ENCODE measurements at places on chromosomes 3 and 15.

GRCh38 chr15:39320886-39321285 lies 260.0 kb upstream of the THBS1 start:
- no peak for DNase-seq

GRCh38 chr3:78941587-78941986 lies 826.2 kb downstream of the ROBO1 start:
- DNase-seq = no peak

GRCh38 chr3:117995842-117996437 lies 1038.7 kb downstream of the IGSF11 start:
- no peak for DNase-seq

DNA sequence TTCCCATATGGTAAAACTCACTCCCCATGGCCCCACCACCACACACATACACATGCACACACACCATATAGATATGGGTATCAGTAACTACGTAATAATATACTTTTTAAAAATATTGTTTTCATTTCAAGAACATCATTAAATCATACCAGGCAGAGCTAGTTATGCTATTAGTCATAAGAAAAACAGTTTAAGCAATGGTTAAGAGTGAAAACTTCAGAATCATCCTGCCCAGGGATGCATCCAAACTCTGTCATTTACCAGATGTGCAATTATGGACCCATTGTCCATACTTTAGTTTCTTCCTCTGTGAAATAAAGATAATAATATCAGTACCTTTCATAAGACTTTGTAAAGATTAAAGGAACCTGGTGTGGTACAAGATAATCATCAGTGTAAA lies 608.3 kb downstream of the RBMS3 start:
- no peak for DNase-seq

DNA sequence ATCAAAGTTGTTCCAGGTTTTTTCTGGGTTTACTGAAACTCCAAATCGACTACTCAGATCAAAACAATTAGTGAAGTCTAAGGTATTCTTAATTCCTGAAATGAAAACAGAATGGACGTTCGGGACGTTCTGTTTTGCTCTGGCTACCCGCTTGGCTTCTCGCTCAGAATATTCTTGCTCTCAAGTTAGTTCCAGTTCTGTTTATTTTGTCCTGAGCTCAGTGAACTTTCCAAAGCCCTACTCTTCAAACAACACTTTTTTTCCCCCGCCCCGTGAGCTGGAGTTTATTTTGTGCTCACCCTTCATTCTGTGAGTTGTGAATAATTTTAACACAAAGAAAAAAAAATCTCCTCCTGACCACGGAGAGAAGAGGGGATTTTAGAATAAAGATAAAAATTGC lies 72.6 kb downstream of the SAMMSON start:
- DNase-seq = no peak

- no peak for DNase-seq
Measured at GRCh38 chr15:93982226-93982727, 249.1 kb upstream of the MCTP2 start.

- no peak for DNase-seq
Measured at GRCh38 chr3:139671863-139672646, 5.7 kb downstream of the NMNAT3 start.

DNA sequence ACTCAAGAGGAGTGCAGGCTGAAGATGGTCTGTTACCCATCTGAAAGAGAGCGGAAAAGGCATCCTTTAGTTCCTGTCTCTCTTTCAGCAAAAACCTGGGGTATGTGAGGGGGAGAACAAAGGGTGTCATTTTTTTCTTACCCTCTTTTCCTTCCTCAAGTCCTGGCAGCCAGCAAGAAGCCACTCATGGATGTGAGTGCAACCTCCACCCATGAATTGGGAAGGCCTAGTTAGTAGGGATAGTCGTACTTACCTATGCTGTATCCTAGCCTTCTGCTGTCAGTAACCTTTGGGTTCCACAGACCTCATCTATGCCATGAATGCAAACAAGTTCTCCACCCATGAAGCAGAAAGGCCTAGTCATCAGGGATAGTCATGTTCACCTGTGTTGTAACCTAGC lies 472.8 kb downstream of the ZIC1 start:
- DNase-seq = no peak

DNA sequence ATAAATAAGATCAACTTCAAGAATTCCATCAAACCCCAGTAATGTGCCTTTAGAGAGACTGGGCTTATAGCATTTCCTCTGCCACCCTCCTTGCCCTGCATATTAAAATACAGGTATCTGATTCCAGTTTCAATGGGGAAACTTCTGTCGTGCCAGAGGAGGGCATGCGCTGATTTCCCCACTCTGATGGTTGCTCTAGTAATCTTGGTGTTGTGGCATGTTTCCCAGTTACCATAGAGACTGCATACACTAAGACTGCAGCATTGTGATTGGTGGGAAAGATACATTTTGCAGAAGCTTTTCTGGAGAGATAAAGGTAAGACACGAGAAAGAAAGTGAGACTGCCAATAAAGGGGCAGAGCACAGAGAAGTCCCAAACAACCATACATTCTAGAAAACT lies 225.6 kb downstream of the TIGIT start:
- no peak for DNase-seq

- DNase-seq = no peak
Measured at GRCh38 chr15:98583771-98584430, 64.4 kb upstream of the IGF1R start.

DNA sequence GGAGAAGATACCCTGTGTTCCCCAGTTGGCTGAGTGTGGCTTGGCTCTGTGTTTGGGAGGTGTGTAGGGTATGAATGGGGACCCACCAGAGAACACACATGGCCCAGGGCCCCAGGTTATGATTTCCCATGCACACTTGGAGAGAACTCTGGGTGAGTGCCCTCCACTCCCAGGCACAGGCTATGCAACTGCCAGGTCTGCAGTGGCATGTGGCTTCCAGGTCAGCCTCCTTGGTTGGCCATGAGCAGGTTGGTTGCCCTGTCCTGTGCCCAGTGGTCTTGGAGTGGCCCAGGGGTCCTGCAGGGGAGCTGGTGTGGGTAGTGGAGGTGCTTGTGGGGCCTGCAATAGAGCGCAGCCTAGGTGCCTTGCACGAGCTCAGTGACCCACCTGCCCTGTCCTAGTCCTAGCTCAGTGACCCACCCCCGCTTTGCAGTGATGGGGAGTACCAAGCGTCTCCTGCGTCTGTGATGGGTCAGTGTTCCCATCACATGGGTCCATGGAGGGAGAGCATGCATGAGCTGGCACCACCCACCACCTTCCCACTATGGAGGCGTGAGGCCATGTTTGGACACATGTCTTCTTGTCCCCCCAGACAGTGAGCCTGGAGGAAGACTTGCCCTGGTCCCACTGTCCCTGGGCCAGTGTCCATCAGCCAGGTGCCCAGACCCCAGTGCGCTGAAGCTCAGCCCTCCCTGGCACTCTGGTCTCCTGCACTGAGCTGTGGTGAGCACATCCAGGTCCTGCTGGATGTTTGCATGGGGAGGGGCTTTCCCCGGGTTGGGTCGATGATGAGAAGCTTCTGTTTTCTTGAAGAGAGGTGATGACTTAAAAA lies 217.3 kb downstream of the SNRPN start:
- DNase-seq = peak; percentile 50

DNA sequence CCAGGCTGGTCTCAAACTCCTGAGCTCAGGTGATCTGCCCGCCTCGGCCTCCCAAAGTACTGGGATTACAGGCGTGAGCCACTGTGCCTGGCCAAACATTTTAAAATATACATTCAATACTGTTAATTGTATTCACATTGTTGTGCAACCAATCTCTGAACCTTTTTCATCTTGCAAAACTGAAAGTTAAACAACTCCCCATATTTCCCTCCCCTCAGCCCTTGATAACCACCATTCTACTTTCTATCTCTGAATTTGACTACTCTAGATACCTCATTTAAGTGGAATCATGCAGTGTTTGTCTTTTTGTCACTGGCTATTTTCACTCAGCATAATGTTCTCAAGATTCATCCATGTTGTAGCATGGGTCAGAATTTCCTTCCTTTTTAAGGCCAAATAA lies 30.0 kb downstream of the HMCES start:
- DNase-seq = no peak

DNA sequence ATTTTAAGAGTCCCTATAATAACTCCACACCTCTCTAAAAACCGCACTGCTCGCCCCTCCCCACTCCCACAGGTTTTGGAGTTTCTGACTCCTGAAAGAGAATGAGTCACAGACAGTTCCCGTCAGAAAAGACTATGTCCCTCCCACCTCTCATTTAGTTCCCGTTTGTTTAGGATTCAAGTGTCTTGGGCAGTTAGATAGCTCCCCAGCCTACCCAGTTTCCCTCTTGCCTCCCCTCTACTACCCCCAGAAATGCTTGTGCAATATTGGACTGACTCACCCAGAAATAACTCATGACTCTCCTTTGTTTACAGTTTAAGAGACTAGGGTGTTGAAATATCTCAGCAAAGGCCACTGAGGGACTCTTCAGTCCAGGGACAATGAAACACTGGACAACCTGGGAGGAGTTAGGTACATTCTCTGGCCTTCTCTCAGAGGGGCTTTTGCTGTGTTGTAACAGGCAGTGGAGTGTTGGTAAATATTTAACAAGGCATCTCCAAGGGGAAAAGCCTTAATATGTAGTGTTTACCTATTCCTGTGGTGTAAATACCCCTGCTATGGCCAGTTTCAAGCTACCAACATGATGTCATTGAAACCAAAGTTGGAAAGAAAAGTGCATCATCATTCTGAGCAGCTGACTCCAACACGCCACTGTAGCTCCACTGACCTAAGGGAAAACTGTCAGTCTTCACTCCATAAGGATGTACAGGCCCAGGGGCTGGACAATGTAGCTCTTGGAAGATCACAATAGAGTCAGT lies 96.1 kb upstream of the CHD2 start:
- peak; percentile 60 for DNase-seq

GRCh38 chr3:119257654-119258410 lies 17.2 kb upstream of the B4GALT4 start:
- no peak for DNase-seq

- DNase-seq = no peak
Measured at GRCh38 chr3:121295979-121296378, 249.8 kb downstream of the POLQ start.

- peak; percentile 77 for DNase-seq
Measured at GRCh38 chr15:100849021-100849854, 30.4 kb upstream of the ALDH1A3 start.

- DNase-seq = no peak
Measured at GRCh38 chr3:171375666-171376595, 84.3 kb downstream of the TNIK start.

DNA sequence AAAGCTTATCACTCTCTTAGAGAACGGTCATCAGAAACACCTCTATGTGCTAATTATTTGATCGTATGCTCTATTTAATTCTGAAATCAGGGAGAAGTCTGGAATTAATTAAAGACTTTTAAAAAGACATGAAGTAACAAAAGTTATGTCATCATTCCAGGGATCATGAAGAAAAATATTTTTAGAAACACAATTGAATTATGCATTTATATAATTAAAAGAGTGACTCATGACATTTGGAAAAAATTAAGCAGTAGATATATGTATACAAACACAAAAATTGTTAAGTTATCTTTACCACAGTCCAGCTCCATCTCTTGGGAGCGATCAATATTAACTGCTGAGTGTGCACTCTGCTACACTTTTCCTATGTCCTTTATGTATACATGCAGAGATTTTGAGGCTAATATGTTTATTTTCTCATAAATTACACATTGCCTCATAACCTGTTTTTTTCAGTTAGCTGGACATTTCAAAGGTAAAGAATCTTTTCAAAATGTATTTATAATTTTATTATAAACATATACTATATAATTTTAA lies 717.7 kb downstream of the GBE1 start:
- no peak for DNase-seq

DNA sequence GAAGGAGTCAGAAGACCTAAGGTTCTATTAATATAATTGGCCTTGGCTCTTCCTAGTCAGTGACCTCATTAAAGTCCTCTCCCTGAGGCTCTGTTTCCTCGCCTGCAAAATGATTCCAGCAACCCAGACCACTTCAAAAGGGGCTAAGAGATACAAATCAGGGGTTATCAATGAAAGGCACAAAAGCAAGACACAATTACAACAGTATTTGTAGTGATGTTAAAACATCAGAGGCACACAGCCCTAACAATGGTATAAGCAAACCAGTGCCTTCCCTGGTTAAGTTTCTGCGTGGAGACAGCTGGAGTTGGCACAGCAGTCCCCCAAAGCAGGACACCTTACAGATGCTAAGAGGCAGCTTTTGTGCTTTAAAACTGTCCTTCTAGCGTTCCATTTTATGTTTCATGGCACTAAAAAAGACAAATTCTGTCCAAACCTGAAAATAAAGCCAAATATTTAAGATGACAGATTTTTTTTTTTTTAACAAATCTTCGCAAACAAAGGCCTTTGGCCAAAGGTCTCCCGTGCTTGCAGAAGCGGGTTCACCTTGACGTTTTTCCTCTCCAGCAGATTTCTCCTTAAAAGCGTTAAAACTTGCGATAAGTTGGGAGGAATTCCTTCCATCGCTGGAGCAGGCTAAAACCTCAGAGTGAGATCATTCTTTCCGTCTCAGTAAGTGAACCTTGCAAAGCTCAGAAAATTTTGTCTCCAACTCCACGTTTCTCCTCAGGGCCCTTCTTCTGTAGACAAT lies 999 bp downstream of the ZNF280D start:
- no peak for DNase-seq

DNA sequence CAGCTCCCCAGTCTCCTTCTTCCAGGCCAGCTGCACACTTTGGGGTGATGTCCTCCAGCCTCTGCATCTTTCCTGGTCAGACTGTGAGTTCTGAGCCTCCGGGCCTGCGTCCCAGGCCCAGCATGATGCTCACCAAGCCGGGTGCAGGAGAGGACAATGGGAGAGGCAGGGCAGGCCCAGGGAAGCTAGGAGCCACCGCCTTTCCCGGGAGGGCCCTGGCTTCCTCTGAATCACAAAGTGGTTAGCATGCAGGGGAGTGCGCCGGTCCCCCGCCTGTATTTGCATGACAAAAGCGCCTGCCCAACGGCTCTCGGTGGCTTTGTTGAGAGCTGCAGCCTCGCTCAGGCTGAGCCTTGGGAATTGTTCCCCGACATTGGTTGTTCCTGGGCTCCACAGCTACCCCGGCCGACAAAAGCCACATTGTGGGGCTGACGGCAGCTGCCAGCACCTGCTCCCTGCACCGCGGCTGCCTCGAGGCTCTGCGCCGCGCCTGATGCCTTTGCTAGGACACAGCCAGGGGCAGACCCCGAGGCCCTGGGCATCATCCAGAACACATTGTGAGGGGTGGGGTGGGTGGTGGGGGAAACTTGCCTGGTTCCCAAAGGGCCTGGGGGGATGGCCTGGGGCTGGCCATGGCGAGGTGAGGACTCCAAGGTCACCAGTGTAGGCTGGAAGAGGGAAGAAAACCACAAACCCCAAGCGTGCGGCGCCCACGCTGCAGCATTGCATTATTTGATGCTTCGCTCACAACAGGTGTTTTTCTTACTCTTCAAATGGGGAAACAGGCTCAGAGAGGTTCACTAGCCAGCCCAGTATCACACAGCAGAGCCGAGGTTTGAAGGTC lies 20.0 kb upstream of the KLF13 start:
- peak; percentile 70 for DNase-seq

- no peak for DNase-seq
Measured at GRCh38 chr15:52749258-52749657, 40.9 kb downstream of the ONECUT1 start.

GRCh38 chr3:107892955-107893624 lies 197.7 kb downstream of the CD47 start:
- no peak for DNase-seq

- no peak for DNase-seq
Measured at GRCh38 chr3:104825116-104825515, 541.6 kb upstream of the ALCAM start.
